Cortex of kidney (tissue), 1 donor: ENCODE measurements at places on chromosomes 2 and 18.

DNA sequence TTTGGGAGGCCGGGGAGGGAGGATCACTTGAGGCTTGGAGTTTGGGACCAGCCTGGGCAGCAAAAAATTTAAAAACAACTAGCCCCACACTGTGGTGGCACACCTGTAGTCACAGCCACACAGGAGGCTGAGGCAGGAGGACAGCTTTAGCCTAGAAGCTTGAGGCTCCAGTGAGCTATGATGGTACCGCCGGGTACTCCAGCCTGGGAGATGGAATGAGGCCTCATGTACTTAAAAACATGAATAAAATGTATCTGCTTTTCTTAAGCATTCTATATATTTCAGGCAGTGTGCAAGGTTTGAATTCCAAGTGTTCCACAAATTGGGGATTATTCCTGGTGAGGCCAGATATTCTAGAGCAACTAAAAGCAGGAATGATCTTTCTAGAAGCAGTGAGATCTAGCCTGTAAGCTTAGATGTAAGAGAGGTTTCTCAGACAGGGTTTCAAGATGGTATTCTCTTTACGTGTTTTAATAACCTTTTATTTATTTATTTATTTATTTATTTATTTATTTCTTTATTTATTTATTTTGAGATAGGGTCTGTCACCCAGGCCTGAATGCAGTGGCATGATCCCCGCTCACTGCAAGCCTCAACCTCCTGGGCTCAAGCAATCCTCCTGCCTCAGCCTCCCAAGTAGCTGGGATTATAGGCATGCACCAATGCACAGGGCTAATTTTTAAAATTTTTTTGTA lies 4.1 kb upstream of the MARCHF7 start:
- DNase-seq = no peak

GRCh38 chr2:51813247-51813646 lies 781.3 kb upstream of the NRXN1 start:
- DNase-seq = no peak

GRCh38 chr2:24816404-24816803 lies 23.2 kb downstream of the CENPO start:
- no peak for DNase-seq

DNA sequence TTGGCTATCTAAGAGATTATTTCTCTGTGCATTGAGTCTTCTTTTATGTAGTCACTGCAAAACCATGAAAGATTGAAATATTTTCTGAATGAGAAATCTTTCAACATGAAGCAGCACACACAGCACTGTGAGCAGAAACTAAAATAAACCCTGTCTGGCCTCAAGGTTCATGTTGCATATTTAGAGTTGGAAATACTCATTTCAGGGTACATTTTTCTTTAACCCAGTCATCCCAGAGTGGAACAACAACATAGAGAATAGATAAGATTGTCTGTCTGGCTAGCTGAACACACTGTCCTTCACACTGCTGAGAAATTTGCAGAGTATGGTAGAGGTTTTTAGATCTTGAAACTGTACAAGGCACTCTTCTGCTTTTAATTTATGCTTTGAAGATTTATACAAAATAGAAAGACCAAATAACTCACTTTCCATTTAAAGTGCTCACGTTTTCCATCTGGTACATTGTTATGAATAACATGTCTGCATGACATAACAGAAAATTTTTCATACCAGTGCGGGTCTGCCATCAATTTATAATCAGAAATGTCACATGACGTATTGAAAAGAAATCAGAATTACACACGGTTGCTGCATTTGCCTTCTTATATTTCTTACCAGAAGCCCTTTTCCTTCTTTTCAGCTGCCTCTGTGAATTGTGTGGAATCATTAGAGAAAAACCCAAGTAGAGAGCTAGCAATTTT lies 25.0 kb upstream of the FN1 start:
- DNase-seq = no peak

GRCh38 chr2:37895140-37895539 lies 29.9 kb upstream of the RMDN2 start:
- no peak for DNase-seq

- DNase-seq = no peak
Observed at GRCh38 chr18:8721094-8721669, 15.8 kb downstream of the MTCL1 start.

DNA sequence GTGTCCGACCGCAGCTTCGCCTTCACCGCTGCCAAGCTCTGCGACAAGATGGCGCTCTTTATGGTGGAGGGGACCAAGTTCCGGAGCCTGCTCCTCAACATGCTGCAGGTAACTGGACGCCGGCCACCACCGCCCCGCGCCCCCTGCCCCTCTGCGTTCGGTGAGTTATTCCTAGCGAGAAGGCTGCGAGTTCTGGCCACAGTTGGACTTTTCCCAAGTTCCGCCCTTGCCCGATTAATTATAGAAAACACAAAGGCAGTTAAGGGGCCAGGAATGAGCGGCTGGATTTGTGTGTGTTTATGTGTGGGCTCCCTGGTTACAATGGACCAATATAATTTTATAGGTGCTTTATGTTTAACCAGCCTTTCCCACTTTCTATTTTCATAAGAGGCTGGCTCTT lies 189.2 kb downstream of the SMAD7 start:
- DNase-seq = no peak

DNA sequence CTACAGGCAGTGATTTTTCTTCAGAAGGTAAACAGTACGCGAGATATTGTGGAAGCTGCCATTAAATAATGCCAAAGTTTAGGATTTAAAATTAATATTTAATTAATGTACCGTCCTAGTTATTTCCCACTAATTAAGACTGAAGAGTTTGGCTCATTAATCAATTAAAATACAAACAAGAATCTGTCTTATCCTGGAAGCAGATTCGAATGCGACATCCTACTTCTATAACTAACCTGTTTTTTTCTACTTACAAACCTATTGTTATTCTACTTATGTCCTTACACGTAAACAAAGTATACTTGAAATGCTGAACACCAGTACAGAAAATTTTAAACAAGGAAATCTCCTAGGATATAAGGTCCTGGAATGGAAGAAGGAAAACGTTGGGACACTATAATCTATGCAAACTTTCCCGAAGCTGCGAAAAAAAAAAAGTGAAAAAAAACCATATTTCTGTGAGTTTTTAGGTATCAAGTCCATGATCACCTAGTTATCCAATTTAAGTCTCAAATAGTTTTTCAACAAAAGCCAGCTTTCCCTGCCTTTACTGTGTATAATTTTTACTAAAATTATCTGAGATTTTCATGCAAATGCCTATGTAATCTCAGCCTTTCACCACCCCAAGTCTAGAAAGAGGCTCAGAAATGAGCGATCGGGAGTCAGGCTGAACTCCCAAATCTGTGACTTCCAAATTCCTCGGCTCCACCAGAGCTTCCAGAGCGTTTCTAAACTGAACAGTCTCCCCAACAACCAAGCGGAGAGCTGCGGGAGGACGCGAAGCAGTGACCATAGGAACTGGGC lies 1.2 kb upstream of the C2orf15 start:
- DNase-seq = no peak
